ENCODE measurements at places on chromosomes 2 and 18. TPM values are rescaled to one million over a fixed set of nuclear protein-coding genes. Genes with fewer than 3 reads are reported as not detected.

RSAD2 gene
- 1.5 TPM for total RNA-seq

HS1BP3 gene
- total RNA-seq, result 33.1 TPM

STK11IP gene
- total RNA-seq, result 32.4 TPM

SCN9A gene
- 6.5 TPM for total RNA-seq

AGXT gene
- not detected for total RNA-seq

TUBA3D gene
- total RNA-seq, result not detected

GRCh38 chr2:66242099-66242789, 192.7 kb upstream of the MEIS1 start:
- H3K36me3 ChIP-seq, result no peaks in the 10 kb centered on the region
- no peak overlapping the region for H3K4me3 ChIP-seq
- no peaks in the 10 kb centered on the region for H3K27me3 ChIP-seq
- peaks cover 40% of the 10 kb centered on the region for H3K4me1 ChIP-seq

- H3K4me1 ChIP-seq, result peaks cover 88% of the 10 kb centered on the region
- no peaks in the 10 kb centered on the region for H3K27me3 ChIP-seq
- no peak for DNase-seq
- peak overlapping the region; percentile 93 for H3K27ac ChIP-seq
These were observed 75.1 kb downstream of the CLHC1 start for GRCh38 chr2:55156984-55157383.

- no peak for DNase-seq
- no peaks in the 10 kb centered on the region for H3K4me1 ChIP-seq
- H3K4me3 ChIP-seq, result no peak overlapping the region
- H3K27me3 ChIP-seq, result no peaks in the 10 kb centered on the region
- H3K36me3 ChIP-seq, result peaks cover 83% of the 10 kb centered on the region
- H3K27ac ChIP-seq, result no peak overlapping the region
These were observed 9.5 kb downstream of the ELP2 start for GRCh38 chr18:36139245-36139644.

- no peaks in the 10 kb centered on the region for H3K36me3 ChIP-seq
- H3K27me3 ChIP-seq, result no peaks in the 10 kb centered on the region
- DNase-seq, result no peak
- H3K4me1 ChIP-seq, result no peaks in the 10 kb centered on the region
- H3K4me3 ChIP-seq, result no peak overlapping the region
These were observed 6.5 kb upstream of the GPR35 start for GRCh38 chr2:240618776-240619175.

- no peak overlapping the region for H3K27ac ChIP-seq
- H3K4me3 ChIP-seq, result no peak overlapping the region
- no peak for DNase-seq
These were observed 115.8 kb upstream of the NOSTRIN start for GRCh38 chr2:168686452-168687191.

DNA sequence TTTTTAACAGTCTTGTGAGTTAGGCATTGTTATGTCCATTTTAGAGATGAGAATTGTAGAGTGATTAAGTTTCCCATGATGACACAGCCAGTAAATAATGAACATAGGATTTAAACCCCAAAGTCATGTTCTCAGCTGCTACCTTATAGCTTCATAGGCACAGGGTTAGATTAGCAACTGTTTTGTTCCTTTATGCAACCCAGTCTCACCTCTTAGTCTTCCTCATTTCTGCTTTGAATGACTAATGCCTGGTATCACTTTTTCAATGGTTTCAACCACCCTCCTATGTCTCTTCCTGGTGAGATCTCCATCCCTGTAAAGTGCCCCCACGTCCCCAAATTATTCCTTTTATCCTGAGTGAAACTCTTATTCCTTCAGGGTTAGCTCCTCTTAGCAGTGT, 44.3 kb downstream of the MFSD6 start:
- no peak for DNase-seq
- H3K36me3 ChIP-seq, result no peaks in the 10 kb centered on the region
- H3K27me3 ChIP-seq, result no peaks in the 10 kb centered on the region
- no peak overlapping the region for H3K27ac ChIP-seq
- no peak overlapping the region for H3K4me3 ChIP-seq

Measured in suprapubic skin (tissue), 4 donors.